Right hindlimb (tissue), 1 donor: ENCODE measurements at places on chromosomes 1 and 21.
A peak's percentile ranks its signal among the peaks of the same experiment; 100 is the strongest.

DNA sequence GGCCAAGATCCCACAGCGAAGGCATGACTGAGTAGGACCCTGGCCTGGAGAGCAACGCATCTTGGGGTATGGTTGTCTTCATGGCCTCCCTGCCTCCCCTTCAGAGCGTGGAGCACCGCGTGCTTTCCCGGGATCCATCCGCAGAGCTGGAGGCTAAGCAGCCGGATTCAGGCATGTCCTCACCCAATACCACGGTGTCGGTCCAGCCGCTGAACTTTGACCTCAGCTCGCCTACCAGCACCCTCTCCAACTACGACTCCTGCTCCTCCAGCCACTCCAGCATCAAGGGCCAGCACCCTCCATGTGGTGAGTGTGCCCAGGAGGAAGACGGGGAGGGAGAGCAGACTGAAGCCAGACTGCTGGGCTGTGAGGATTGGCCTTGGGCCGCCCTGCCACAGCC lies 19.8 kb downstream of the ESPN start:
- DNase-seq = no peak

DNA sequence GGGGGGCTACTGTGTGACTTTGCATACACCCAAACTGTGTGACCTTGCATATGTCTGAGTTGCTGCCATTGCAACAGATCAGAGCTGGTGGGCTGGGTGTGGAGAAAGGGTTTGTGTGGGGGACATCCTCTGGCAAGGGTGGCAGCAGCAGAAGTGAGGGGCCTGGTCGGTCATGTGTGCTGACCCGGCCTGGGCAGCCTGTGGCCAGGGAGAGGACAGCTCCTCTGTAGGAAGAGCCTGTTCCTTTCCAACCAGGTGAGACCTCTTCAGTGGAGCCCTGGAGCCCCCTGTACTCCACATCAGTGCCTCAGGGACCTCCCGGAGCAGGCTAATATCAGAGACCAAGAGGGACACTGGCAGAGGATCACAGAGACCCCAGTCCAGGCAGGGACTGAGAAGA lies 8.3 kb downstream of the PCSK9 start:
- DNase-seq = peak; percentile 9

DNA sequence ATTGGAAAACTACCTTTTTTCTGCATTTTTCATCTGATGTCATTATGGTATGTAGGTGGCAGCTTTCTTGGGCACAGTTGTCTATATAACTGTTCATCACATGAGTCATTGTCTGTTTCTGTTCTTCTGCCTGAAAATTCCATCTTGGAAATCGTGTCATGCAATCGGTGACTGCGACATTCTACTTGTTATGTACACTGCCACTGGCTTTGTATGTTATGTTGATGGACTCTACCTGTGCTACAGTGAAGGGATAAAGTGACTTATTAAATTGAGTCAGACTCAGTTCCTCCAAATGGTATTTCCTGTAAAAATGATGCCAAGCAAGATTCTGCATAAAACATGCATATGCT lies 8.6 kb downstream of the SMAP2 start:
- DNase-seq = no peak

DNA sequence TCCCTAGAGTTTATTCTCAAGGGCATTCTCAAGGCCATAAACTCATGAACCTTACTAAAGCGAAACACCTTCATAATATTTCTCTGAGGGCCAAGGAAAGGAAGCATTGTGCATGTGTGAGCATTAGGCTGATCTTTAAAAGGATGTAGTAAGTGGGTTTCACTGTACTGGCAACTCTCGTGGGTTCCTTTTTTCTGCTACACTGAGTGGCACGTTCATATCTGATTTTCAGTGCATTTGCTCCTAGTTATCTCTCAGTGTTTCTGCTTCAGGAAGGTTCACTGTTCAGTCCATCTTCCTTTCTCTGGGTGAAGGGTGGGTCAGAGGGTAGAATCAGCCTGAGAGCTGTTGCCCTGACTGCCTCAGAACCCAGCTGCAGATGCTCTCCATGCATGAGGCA lies 192.8 kb upstream of the ADGRL2 start:
- DNase-seq = no peak

DNA sequence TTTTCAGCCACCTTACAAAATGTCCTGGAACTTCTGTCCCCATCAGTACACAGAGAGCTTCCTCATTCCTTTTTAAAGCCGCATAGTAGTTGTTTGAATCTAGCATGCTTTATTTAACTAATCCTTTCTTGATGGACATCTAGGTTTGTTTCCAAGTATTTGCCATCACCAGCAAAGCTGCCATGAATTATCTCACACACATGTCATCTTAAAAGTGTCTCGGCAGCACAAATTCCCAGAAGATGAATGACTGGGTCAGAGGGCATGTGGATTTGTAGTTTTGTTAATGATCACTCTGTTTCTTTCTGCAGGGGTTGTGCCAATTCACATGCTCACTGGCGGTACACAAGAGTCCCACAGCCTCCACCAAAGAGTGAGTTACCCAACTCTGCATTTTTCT lies 68.3 kb downstream of the CLIC6 start:
- DNase-seq = no peak
